ENCODE measurements at places on chromosomes 5 and 9.

DNA sequence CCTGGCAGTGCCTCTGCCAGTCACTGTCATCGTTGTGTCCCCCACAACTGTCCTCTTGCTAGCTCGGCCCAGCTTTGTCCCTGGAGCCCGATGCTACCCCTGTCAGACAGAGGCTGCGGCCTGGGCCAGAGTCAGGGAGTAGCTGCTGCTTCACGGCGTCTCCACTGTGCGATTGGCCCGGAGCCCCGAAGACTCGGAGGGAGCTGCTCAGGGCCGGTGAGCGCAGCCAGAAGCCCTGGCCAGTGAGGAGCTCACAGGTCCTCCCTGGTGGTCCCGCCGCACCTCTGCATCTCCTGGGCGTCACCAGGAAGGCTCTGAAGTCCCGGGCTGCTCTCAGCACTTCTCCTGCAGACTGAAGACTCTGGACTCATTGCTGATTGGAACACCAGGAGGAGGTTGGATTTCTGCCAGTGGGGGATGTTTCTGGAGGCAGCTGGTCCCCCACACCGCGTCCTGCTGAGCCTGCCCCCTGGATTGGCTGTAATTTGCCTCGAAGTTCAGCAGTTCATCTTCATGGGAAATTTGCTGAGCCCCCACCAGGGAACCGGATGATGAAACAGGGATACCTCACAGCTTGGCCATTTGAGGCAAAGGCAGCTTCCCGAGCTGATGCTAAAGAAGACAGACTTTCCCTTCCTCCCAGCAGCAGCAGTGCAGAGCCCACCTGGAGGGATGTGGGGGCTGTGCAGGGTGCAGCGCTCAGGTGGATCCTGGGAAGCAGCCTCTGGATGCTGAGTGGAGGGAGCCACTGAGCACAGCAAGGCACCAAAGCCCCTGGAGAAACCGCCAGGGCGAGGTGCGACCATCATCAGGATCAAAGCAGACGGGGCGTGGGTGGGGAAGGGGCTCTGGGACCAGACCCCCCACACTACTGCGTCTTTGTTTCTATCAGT lies 45.6 kb downstream of the USP20 start:
- no peak for DNase-seq

- DNase-seq: no peak
Measured at GRCh38 chr9:16652582-16652981, 217.9 kb downstream of the BNC2 start.

- DNase-seq: no peak
Measured at GRCh38 chr9:6096821-6097220, 81.4 kb upstream of the RANBP6 start.

DNA sequence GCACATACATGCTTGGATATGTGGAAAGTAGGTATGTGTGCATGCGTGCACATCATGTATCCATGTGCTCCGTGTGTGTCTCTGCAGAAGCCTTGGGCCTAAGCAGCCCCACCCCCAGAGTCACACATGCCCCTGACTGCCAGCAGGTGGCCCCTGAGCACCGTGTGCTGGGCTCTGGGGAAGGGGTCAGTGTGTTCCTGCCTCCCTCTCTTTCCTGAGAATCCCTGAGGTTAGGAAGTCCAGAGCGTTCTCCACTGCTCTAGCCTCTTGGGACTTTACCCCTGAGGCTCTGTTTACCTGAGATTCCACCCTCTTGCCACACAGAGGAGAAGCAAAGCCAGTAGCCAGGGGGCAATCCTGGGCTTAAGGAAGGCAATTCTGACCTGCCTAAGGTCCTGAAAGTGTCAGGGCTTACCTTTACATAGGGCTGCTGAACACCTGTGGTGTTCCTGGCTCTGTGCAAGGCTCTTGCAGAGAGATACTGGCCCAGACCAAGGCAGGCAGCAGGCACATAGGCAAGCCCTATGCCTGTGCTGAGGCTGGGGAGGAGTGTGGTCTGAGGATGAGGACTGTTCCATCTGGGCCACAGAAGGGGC lies 207.3 kb downstream of the TMEM38B start:
- peak; percentile 49 for DNase-seq

- DNase-seq: no peak
Measured at GRCh38 chr5:95919658-95920057, 42.0 kb downstream of the ELL2 start.

GRCh38 chr9:111925017-111925770 lies 28.6 kb downstream of the UGCG start:
- no peak for DNase-seq

All from left renal cortex interstitium (tissue), 4 donors.